ENCODE measurements at places on chromosomes 3 and 15.

DNA sequence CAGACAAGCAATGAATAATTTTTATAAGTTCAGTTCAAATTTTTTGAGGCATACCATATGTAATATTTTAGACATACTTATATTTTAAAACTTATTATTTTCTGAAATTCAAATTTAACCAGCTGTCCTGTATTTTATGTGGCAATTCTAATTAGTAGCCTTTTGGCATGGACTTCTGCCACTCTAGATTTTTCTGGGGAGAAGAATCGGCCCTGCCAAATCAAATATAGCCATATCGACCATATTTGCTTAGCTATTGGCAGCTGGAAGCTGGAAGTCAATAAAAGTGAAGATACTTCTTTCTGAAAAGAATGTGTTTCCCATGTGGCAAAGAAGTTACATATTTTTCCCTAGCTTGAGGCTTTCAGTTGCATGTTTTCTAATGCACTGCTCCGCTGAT lies 9.4 kb upstream of the RBMS3 start:
- no peak for DNase-seq

- no peak for DNase-seq
Observed at GRCh38 chr3:24741506-24741905, 246.9 kb upstream of the THRB start.

GRCh38 chr15:93478947-93479346 lies 389.9 kb upstream of the RGMA start:
- no peak for DNase-seq

DNA sequence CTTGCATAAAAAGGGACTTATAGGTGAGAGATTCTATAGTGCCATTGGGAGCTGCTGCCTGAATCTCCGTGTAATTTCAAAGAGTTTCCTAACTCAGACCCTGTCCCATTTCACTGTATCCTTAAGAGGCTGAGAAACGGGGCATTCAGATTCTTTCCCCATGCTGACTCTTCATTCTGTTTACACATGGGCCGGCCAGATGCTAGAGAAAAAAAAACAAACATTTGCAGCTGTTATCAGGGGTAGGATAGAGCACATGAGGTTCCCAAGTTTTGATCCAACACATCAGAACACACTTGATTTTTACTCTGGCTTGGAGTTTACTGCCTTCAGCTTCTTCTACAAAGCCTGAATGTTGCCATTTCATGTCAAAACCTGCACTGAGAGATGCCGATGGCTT lies 215.9 kb upstream of the TPRG1 start:
- no peak for DNase-seq

- no peak for DNase-seq
Observed at GRCh38 chr3:170745211-170745718, 124.7 kb downstream of the RPL22L1 start.

- no peak for DNase-seq
Observed at GRCh38 chr3:177597311-177598096, 400.2 kb upstream of the TBL1XR1 start.

- DNase-seq, result peak; percentile 86
Observed at GRCh38 chr15:65530318-65531111, at the start of gene HACD3. Gene HACD3, plus strand, starts transcription at chr15:65530463. Its CDS starts 169 bp downstream, at chr15:65530632.

GRCh38 chr3:168398371-168399025 lies 302.8 kb upstream of the GOLIM4 start:
- DNase-seq, result no peak

DNA sequence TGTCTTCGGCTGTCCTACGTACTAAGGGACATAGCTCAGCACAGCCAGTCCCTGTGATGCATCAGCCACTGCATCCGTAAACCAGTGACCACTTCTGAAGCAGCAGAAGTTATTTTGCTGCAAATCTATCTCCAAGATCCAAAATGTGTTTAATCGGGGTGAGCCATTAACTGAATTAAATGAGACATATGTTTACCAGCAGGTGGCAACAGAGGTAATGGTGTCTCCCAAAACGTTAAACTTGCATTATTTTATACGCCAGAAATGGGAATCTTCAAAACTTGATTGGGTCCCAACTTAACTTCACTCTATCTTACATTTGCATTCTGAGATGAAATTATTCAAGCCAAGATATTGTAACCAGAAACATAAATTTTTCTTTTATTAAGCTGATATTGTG lies 75.3 kb upstream of the BOC start:
- DNase-seq, result no peak

DNA sequence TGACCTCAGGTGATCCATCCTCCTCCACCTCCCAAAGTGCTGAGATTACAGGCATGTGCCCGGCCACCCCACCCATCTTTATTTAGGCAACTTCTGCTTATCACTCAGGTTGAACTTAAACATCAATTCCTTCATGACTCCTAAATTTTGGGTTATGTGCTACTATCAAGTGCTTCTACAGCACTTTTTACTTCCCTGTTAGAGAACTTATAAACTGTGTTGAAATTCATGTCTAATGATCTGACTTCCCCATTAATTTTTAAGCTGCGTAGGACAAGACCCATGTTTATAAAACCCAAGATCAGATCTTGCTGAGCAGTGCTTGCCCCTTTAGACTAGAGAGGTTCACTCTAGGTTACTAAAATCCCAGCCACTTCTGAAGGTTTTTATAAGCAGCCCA lies 266.2 kb upstream of the TPRG1 start:
- DNase-seq, result no peak

- no peak for DNase-seq
Observed at GRCh38 chr3:30996467-30996866, 102.0 kb upstream of the GADL1 start.

DNA sequence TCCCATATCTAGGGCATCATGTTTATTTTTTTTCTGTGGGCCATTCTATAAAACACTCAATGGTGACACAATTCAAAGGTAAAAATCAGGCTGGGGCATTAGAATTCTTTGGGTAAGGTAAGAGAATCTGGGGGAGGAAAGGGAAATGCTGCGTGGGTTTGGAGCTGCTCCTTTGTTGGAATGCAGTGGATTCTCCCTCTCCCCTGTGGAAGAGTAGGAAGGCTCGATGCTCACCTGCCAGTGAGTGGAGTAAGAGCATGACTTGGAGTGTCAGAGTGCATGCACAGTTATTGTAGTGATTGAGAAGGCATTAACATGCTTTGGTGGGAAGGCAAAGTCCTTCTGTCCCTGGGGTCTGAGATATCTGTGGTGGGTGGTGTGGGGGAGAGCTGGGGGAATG lies 280.0 kb downstream of the PDCD6IP start:
- DNase-seq, result no peak

DNA sequence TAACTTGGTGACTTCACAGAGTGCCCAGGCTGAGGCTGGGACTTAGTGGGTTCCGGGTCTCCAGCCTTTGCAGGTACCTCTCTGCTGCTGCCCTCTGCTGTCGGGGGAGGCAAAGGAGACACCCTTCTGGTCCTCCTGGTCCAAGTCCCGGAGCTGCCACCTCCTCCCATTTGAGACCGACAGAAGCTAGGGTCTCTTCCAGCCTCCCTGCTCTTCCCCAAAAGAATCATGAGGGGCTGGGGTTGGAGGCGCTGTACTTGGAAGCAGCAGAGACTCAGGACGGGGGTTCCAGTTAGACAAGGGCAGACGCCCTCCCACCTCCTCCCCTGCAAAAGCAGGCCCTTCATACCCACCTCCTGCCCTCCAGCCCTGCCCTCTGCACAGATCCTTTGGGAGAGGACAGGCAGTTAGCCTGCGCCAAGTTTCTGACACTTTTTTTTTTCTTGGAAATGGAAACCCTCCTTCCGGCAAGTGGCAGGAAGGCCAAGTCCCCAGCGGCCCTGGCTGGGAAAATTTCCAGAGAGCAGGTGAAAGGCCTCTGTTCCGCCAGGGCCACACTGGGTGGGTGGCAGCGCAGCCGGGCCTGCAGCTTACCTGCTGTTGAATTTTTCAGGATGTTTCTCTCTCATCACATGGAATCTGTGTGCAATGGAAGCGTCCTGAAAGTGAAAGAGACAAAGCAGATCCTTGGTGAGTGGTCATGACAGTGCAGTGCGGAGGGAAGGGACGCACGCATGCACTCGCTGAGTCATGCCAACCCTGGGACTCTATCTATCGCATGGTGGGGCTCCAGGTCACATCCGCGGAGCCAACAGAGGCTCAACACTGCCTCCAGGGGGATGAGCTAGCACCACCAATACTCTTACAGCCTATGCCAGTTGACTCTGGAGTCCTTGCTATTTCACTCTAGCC lies 119.9 kb downstream of the DGKG start:
- DNase-seq, result peak; percentile 84

- DNase-seq, result no peak
Observed at GRCh38 chr3:197446700-197447056, 109.1 kb downstream of the BDH1 start.

GRCh38 chr15:89999676-90000185 lies 1.4 kb upstream of the ZNF710 start:
- no peak for DNase-seq

- DNase-seq, result no peak
Observed at GRCh38 chr3:129602730-129603560, 3.5 kb downstream of the PLXND1 start.

DNA sequence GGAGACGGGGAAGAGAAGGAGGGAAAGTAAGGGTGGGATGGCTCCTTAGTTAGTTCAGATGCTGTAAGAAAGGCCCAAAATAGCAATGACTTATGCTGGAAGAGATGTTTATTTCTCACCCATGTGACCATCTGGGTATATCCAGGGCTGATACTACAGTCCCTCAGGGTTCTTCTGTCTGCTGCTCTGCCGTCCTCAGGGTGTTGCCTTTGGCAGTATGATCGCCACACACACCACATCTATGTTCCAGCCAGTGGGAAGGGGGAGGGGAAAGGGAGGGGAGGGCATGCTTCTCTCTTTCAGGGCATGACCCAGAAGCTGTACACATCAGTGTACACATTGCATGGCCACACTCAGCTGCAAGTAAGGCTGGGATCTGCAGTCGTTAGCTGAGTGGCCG lies 10.2 kb downstream of the CD276 start:
- no peak for DNase-seq

- DNase-seq, result peak; percentile 48
Observed at GRCh38 chr15:40340038-40340739, 550 bp downstream of the CCDC9B start.

DNA sequence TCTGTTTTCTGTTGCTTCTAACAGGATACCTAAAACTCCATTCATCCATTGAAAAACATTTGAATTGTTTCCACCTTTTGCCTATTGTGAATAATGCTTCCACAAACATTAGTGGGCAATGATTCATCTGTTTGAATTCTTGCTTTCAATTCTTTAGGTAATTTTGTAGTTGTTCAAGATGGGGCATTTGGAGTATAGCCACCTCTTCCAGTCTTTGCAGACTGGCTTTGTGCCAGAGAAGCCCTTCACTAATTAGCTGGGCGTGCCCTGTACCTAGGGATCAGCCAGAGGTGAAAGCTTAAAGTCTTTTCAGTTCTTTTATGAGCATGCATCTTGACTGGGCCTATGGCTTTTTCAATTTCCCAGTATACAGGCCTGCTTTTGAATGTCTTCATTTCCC lies 10.9 kb downstream of the RTP1 start:
- DNase-seq, result no peak

- no peak for DNase-seq
Observed at GRCh38 chr3:115186351-115187148, 39.5 kb upstream of the ZBTB20 start.

- DNase-seq, result no peak
Observed at GRCh38 chr3:113839551-113839950, 963 bp downstream of the GRAMD1C start.

- DNase-seq, result peak; percentile 32
Observed at GRCh38 chr15:34038871-34039789, at the start of gene AVEN. Gene AVEN, minus strand, starts transcription at chr15:34039204. Its CDS starts 158 bp downstream, at chr15:34039046.

DNA sequence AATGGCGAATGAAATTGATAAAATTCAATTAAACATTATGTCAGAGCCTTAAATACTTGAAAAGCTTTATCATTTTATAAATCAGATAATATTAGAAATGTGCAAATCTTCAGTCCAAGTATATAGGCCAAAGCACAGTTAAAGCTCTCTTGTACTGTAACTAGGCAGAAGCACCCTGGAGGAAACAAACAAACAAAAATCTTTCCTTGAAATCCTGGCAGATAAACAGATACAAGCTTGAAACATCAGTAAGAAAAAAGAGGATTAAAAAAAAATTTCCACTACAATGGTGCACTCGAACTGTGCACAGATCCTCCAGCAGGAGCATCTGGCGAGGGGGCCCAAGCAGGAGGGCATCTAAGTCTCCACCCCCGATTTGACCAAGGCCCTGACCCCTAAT lies 166.6 kb downstream of the PLD1 start:
- no peak for DNase-seq

DNA sequence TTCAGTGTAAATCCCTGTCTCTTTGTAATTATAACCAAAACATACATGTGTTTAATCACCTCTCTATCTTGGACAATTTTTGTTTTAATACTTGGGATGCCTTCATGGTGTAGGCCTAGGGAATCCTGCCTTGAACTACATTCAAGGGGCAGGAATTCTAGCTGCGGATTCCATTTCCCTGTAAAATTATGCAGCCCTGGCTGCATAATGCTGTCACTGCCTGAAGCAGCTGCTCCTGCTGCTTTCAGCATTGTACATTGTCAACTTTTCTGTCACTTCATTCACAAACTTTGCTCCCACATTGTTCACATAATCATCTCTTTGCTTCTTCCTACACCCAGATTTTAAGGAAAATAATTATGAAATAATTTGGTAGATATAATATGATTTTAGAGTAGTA lies 638.7 kb downstream of the RBMS3 start:
- DNase-seq, result no peak

DNA sequence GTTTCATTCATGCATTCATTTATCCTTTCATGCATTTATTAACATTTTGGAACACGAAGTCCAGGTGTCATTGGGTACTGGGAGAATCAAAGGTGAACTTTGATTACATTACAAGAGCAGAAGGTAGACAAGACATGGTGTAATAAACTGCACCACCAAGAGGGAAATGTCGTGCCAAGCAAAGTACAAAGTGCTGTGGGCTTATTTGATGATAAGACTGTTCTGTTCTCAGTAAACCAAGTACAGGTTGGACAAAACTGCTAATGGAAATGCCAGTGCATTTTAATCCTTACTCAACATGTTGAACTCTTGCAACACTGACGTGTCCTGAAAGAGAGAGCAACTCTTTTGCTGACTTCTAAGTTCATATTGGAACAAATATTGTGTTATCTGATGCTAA lies 69.4 kb downstream of the MME start:
- DNase-seq, result no peak

- DNase-seq, result no peak
Observed at GRCh38 chr15:64348455-64348854, 7.5 kb downstream of the CSNK1G1 start.

DNA sequence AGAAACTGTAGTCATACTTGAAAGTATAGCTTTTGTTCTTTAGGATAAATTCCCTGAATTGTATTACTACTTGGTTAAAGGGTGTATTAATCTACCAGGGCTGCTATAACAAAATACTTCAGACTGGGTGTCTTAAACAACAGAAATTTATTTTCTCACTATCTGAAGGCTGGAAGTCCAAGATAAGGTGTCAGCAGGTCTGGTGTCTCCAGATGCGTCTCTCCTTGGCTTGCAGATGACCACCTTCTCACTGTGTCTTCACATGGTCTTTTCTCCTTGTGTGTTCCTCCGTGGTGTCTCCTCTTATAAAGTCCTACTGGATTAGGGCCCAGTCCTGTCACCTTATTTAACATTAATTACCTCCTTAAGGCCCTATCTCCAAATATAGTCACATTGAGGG lies 33.7 kb downstream of the MED12L start:
- no peak for DNase-seq

Data from posterior cingulate gyrus (tissue), 11 donors.